ENCODE measurements at places on chromosomes 3 and 15. TPM values are rescaled to one million over a fixed set of nuclear protein-coding genes. Genes with fewer than 3 reads are reported as not detected.
A peak's percentile ranks its signal among the peaks of the same experiment; 100 is the strongest.

GRCh38 chr3:42229942-42230688, 35.9 kb downstream of the CCK start:
- DNase-seq, result no peak

Gene C2CD4A
- total RNA-seq, result not detected

Gene CCR9
- total RNA-seq, result not detected

DNA sequence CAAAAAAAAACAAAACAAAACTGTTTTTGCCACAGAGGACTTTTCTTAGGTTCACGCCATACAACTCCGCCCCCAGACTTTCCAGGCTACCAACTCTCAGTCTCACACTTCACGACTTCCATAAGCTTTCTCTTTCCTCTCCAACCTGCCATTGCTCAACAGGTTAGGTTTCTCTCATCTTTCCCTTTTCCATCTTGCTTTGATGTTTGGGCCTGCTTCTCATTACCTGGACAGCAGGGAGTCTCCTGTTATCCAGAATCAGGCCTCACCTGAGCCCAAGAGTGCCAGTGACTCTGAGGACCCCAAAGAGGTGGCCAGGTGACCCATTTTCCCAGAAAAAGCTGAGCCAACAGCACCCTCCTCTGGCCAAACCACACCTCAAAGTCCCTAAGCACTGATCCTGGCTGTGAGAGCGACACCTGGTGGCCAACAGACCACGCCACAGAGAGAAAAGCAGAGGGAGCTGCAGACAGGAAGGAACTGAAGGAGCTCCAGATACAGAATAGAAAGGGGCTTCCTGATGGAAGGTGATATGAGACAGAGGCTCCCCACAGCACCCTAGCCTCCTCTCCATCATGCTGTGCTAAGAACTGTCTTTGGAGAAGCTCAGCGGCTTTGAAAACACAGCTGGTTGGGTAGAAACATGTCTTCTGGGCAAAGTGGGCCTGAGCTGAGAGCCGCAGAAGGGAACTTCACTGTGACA, 4.0 kb downstream of the CCDC51 start:
- DNase-seq, result peak; percentile 87

DNA sequence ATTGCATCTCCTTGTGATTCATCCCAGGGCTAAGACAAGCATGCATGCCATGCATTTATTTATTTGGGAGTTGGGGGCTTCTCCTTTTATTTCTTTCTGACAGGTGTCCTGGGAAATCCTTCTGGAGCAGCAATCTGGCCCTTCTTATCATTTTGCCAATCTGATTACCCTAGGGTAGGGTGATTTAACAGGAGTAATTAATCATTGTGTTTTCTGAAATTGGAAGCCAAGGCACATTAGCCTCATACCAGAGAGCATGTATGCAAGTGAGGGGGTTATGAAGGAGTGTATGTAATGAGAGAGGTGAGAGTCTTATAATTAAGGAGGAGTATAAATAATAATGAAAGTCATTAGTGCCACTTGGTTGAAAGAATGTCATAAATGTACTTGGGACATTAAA, 37.4 kb upstream of the ARPP21 start:
- no peak for DNase-seq

GRCh38 chr3:117101697-117102096, 392.1 kb downstream of the TUSC7 start:
- DNase-seq, result no peak

DNA sequence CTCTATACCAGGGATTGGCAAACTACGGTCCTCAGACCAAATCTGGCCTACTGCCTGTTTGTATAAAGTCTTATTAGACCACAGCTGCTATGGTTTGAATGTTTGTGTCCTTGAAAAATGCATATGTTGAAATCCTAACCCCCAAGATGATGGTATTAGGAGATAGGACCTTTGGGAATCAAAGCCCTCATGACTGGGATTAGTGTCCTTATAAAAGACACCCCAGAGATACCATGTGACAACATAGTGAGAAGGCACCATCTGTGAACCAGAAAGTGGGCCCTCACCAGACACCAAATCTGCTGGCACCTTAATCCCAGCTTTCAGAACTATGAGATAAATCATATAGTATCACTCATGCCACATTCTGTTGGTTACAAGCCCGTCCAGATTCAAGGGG, 7.4 kb downstream of the HMCES start:
- DNase-seq, result no peak
